HFFc6 (cell line): ENCODE measurements at places on chromosomes 3 and 15. TPM values are rescaled to one million over a fixed set of nuclear protein-coding genes. Genes with fewer than 3 reads are reported as not detected.

The KLHL40 gene
- total RNA-seq: not detected in 3 replicates

The HPS3 gene
- total RNA-seq: 13.9 to 21.4 TPM (median 16.6 TPM) in 3 replicates

The ROBO1 gene
- total RNA-seq: 44.4 to 51.3 TPM (median 51.3 TPM) in 3 replicates

The ACAN gene
- total RNA-seq: 0.14 TPM in 1 of 2 replicates, not detected in the other

The CFAP20DC gene
- 1.1 to 2.2 TPM (median 1.3 TPM) in 3 replicates for total RNA-seq

The ECT2 gene
- 27.7 to 62.4 TPM (median 46.9 TPM) in 3 replicates for total RNA-seq

The PLA2G4F gene
- not detected in 3 replicates for total RNA-seq

The ATRIP gene
- 6.7 and 8.1 TPM in 2 replicates for total RNA-seq

The ACTRT3 gene
- 1.9 to 3.9 TPM (median 3.2 TPM) in 3 replicates for total RNA-seq

The NLGN1 gene
- total RNA-seq: 7.2 to 17.2 TPM (median 8.4 TPM) in 3 replicates

The CYP8B1 gene
- total RNA-seq: not detected in 3 replicates

The DNAH12 gene
- total RNA-seq: 0.08 to 0.09 TPM in 2 of 3 replicates, not detected in the other

The HGD gene
- total RNA-seq: 0.29 to 0.55 TPM (median 0.30 TPM) in 3 replicates

The NCKIPSD gene
- total RNA-seq: 20.8 to 23.4 TPM (median 22.9 TPM) in 3 replicates

The LRRC15 gene
- total RNA-seq: 123 to 178 TPM (median 130 TPM) in 3 replicates

The NPRL2 gene
- total RNA-seq: 14.6 to 22.3 TPM (median 18.7 TPM) in 3 replicates

DNA sequence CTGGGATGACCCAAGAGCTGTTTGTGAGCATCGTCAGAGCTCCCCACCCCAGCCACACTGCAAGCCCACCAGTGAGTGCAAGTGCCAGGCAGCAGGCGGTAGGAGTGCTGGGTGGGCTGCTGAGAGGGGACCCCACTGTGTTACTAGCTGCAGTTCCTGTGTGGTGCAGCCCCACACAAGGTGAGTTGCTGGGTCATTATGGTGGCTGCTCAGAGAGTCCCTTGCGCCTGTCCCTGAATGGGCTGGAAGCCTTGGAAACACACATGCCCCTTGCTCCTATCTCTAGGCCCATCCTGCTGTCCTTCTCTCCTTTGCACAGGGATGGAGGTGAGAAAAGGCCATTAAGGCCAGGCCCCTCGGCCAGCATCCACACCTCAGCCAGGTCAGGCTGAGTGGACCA lies 83.7 kb downstream of the SEC22A start:
- no peak for DNase-seq

- no peak for DNase-seq
These were observed 35.7 kb upstream of the PARL start for GRCh38 chr3:183920416-183920815.

DNA sequence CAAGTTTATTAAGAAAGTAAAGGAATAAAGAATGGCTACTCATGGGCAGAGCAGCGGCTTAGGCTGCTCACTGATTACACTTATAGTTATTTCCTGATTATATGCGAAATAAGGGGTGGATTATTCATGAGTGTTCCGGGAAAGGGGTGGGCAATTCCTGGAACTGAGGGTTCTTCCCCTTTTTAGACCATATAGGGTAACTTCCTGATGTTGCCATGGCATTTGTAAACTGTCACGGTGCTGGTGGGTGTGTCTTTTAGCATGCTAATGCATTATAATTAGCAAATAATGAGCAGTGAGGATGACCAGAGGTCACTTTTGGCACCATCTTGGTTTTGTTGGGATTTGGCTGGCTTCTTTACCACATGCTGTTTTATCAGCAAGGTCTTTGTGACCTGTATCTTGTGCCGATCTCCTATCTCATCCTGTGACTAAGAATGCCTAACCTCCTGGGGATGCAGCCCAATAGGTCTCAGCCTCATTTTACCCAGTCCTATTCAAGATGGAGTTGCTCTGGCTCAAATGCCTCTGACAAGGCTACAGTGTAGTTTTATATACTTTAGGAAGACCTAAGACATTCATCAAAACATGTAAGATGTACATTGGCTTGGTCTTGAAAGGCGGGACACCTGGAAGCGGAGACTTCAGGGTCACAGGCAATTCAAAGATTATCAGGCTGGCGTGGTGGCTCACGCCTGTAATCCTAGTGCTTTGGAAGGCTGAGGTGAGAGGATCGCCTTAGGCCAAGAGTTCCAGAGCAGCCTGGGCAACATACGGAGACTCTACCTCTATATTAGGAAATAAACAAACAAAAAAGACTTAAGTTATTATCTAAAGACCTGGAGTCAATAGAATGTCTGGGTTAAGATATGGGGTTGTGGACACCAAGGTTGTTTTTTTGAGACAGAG lies 3.2 kb upstream of the BLOC1S6 start:
- DNase-seq: no peak

- no peak for DNase-seq
These were observed 103.1 kb downstream of the LRIG1 start for GRCh38 chr3:66397745-66398144.

DNA sequence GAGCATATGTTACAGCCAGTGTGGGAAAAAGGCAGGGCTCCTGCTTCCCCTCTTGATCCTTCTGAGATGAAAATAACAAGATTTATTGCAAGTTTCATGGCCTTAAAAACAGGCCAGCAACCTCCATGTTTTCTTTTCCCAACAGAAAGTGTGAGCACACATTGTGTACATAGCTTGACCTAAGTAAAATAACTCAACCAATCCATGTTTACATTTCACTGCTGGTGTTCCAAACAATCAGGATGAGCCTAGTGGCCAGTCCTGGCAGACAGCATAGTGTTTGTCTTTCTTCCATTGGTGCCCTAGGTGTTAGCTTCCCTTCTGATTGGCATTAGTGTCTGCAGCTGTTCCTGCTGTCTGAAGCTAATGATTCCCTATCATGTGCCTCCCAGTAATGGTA lies 847.7 kb downstream of the EPHA3 start:
- no peak for DNase-seq

DNA sequence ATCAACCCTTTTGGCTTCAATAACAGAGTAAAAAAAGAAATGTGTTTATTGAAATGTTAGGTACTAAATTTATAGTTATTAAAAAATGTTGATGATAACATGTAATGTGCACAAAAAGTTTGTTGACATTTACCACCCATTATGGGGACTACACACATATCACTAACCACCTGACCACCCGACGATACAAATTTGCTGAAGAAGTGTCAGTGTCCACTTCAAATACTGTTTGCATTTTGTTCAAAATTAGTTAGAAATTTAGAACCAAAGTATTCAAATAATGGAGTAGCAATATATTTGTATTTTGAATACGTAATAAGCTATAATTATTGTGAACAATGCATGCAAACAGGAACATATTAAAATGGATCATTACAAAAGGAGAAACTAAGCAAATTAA lies 54.4 kb downstream of the KCNH8 start:
- no peak for DNase-seq

GRCh38 chr3:127630811-127631714 lies 2.1 kb downstream of the PODXL2 start:
- no peak for DNase-seq

DNA sequence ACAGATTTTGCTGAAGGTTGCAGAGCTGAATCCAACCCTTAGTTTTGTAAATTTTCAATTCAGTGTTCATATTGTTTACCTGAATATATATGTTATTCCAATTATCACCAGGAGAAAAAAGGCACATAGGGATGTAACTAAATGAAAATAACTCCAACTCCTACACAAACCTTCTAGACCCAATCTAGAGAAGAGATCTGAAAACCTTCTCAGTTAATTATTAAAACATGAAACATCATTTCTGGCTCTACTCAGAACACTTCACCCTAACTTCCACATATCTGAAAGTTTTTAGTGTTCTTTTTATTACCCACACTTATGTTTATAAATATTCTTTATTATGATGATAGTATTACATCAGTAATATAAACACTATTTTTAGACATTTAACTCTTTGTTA lies 76.6 kb downstream of the LRRFIP2 start:
- no peak for DNase-seq

GRCh38 chr3:38588371-38588971 lies 61.0 kb downstream of the SCN5A start:
- no peak for DNase-seq

- DNase-seq: no peak
These were observed 45.1 kb downstream of the ZBTB38 start for GRCh38 chr3:141413391-141413790.

GRCh38 chr15:36673039-36673438 lies 93.6 kb downstream of the CDIN1 start:
- DNase-seq: no peak

DNA sequence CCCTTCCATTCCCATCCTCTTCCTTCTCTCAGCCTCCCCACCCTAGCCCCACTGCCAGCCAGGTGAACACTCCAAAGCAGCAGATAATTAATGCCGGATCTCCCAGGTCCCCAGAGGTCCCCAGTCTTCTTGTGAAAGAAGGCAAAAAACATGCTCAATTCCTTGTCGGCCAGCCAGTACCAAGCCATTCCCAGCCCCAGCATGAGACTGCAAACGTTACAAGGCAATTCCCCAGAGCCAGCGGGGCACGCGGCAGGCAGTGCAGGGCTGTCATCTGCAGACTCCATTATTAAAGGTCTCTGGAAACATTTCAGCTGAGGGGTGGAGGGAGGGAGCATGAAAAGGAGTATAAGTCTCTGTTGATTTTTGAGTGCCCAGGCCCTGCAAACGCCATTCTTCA lies 117.8 kb downstream of the XXYLT1 start:
- DNase-seq: no peak

DNA sequence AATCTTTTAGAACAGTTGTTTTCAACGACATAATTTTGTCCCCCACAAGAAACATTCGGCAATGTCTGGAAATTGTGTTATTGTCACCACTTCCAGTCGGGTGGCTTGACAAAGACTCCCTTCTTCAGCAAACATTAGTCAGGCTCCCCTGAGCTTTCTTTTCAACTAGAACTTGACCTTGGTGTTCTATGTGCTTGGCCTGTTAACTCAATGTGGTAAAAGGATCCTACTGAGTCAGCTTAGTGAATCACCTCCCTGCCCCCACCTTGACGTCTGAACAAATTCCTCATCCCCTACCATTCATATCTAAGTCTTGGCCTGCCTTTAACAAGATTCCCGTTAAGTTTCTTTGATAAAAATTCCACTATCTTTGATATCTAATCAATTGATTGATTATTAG lies 465.0 kb upstream of the ROBO1 start:
- no peak for DNase-seq

- no peak for DNase-seq
These were observed 36.8 kb upstream of the TRH start for GRCh38 chr3:129937717-129938116.

GRCh38 chr3:61946570-61947324 lies 385.4 kb downstream of the PTPRG start:
- no peak for DNase-seq

- no peak for DNase-seq
These were observed 11.8 kb downstream of the MYO1E start for GRCh38 chr15:59360896-59361295.

DNA sequence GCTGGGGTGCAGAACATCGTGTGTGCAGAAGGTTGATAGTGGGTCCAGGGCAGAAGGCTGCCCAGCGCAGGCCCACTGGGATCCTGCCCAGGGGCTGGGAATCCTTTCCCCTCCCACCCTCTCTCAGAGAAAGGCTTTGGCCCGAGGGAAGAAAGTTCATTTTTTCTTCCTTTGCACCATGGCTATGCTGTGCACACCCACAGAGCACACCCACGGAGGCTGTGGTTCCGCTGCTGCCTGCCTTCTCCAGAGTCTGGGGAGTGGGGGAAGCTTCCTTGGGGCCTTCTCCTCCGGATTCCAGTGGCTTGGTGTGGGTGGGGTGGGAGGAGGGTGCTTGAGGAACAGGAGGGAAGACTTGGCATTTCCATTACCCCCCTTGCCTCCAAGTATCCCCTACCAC lies 7.0 kb upstream of the PRKCD start:
- DNase-seq: no peak

GRCh38 chr3:97347780-97348179 lies 416.8 kb upstream of the ARL6 start:
- no peak for DNase-seq

DNA sequence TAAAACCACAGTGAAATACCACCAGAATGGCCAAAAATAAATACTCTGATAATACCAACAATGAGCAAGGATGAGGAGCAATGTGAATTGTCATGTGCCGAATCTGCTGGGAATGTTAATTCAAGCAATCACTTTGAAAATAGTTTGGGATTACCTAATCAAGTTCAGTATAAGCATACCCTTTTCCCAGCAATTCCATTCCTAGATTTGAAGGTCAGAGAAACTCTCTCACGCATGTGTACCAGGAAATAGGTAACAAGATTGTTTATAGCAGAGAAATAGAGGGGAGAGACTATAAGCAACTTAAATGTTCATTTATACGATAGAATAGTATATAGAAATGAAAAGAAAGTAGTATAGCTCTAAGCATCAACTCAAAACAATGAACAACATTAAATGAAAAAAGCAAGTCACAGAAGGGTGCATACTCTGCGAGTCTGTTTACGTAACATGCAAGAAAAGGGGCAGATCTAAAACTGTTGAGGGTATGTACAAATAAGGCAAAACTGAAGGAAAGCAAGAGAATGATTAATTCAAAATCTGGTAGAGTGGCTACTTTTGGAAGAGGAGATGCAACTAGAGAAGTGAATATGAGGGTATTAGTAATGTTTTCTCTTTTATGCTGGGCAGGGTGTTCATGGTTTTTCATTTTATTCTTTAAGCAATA lies 27.4 kb downstream of the TMOD3 start:
- no peak for DNase-seq

- peak; percentile 58 for DNase-seq
These were observed 88.0 kb downstream of the EDEM1 start for GRCh38 chr3:5275529-5275928.

DNA sequence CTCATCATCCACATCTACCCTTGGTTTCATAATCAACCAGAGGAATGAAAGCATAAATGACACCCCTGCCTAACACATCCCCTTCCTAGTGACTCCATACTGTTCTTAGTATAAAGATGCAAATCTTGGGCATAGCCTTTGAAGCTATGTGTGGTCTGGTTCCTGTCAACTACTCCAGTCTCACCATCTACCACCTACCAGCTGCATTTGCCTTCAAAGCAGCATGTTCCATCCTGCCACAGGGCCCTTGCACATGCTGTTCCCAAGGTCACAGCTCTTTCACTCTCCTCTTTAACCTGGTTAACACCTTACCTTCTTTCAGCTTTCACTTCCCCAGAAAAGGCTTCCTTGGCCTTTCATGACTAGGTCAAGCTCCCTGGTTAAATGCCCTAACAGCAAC lies 62.3 kb upstream of the ARHGEF3 start:
- DNase-seq: no peak

DNA sequence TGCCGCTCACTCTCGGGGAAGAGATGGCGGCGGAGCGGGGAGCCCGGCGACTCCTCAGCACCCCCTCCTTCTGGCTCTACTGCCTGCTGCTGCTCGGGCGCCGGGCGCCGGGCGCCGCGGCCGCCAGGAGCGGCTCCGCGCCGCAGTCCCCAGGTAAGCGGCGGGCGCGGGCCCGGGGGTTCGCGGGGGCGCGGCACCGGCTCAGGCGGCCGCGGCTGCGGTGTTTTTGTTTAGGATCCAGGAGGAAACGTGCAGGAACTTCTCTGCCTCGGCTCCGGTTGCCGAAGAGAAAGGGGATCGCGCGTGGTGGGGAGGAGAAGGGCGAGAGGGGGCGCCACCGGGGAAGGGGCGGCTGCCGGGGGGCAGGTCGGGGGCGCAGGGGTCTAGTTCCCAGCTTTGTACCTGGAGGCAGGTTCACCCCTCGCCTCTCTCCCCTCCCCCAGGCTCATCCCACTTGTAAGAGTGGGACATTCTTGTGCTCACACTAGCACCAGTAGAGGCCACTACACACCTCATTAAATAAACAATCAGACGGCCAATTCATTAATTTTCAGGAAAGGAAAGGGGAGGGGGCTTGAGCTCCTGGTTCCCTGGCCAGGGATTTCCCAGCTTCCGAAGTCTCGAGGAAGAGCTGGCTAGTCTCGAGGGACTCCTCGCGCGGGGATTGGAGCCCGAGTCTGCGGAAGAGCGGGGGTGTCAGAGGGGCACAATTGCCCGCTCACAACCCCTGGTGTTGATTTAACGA lies 562 bp downstream of the NEO1 start:
- no peak for DNase-seq

GRCh38 chr3:38151667-38152265 lies 13.3 kb downstream of the MYD88 start:
- peak; percentile 21 for DNase-seq
